ENCODE measurements at places on chromosomes 5 and 9. TPM values are rescaled to one million over a fixed set of nuclear protein-coding genes. Genes with fewer than 3 reads are reported as not detected.

GRCh38 chr5:178642351-178642909 lies 15.6 kb upstream of the CLK4 start:
- DNase-seq: peak; percentile 100

ATP10B gene
- total RNA-seq: 0.35 TPM

KCNV2 gene
- not detected for total RNA-seq

ADAMTS13 gene
- 0.06 TPM for total RNA-seq

SCGB3A2 gene
- not detected for total RNA-seq
